CD4-positive, alpha-beta T cell treated with Interleukin-12 subunit alpha and Interleukin-12 subunit beta, for 1 hour (primary cell): ENCODE measurements at places on chromosomes 12 and 14.

DNA sequence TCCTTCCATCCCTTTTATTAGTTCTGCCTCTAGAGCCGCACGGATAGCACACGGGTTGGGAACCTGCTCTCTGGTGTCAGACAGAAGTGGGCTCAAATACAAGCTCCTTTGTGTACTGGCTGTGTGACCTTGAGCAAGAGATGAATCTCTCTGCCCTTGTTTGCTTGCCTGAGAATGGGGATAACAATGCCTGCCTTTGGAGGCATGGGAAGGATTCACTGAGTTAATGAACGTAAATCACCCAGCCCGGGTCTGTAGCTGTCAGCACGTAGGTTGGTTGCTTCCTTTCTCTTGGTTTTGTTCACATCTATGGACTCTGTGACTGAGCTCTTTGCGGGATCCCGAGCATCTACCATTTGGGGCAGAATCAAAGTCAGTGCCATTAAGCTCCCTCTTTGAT, 79.3 kb upstream of the NRXN3 start:
- no peak for DNase-seq

GRCh38 chr14:42980419-42980818, 1373.7 kb downstream of the LRFN5 start:
- no peak for DNase-seq

- DNase-seq = no peak
These were observed 758.0 kb downstream of the DIO2 start for GRCh38 chr14:79453276-79453675.

DNA sequence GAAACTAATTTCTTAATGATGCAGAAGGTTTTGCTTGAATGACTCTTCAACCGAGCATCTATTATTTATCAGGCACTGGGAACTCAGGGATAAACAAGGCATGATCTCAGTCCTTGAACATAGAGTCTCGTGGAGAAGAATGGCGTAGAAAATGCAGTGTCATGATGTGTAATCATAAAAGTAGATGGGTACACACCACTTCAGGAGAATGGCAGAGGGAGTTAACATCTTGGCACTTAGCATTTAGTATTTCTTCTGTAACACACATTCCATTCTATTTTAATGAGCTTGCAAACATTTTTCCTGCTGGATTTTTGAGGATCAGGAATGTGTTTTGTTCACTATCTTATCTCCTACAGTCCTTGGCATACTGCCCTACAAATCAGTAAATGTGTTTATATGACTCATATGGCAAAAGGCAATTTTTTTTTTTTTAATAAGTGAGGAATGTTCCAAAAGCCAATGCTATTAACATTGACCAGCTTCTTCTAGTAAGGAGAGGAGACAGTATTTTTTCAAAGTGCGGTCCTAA, 3.8 kb downstream of the TXNRD1 start:
- no peak for DNase-seq

- no peak for DNase-seq
These were observed 38.2 kb downstream of the EVL start for GRCh38 chr14:100103250-100104005.
